ENCODE measurements at places on chromosomes 6 and 20. TPM values are rescaled to one million over a fixed set of nuclear protein-coding genes. Genes with fewer than 3 reads are reported as not detected.

GRCh38 chr6:126721581-126722160, 381.8 kb downstream of the CENPW start:
- DNase-seq: no peak
- H3K36me3 ChIP-seq: no peaks in the 10 kb centered on the region
- H3K27ac ChIP-seq: no peak overlapping the region
- no peak overlapping the region for H3K4me3 ChIP-seq
- no peaks in the 10 kb centered on the region for H3K4me1 ChIP-seq

DNA sequence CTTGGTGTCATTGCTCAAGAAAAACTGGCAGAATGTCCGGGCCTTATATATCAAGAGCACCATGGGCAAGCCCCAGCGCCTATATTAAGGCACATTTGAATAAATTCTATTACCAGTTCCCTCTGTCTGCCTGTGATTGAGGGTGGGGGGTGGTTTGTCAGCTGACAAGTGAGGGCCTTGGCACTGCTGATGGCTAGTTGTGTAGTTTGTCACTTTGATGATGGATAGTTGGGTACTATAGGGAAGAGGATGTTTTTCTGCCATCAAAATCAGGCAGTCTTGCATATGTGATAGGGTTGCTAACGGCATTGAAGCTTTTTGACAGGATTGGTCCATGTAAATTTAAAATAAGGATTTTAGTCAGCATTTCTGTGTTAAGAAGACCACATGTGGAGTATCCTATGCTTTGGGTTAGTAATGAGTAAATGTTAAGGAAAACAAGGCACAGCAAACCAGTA, 2.5 kb downstream of the RPL10A start:
- peak; percentile 64 for DNase-seq
- H3K36me3 ChIP-seq: peaks cover 68% of the 10 kb centered on the region
- H3K27me3 ChIP-seq: no peaks in the 10 kb centered on the region
- peak overlapping the region; percentile 98 for H3K27ac ChIP-seq

GRCh38 chr6:31900917-31901414, 920 bp downstream of the ZBTB12 start:
- peak overlapping the region; percentile 91 for H3K4me3 ChIP-seq
- peak; percentile 61 for DNase-seq
- H3K27ac ChIP-seq: peak overlapping the region; percentile 41
- H3K4me1 ChIP-seq: peaks cover 35% of the 10 kb centered on the region
- peaks cover 6% of the 10 kb centered on the region for H3K27me3 ChIP-seq
- peaks cover 6% of the 10 kb centered on the region for H3K36me3 ChIP-seq

Gene HDGFL1
- total RNA-seq: not detected

DNA sequence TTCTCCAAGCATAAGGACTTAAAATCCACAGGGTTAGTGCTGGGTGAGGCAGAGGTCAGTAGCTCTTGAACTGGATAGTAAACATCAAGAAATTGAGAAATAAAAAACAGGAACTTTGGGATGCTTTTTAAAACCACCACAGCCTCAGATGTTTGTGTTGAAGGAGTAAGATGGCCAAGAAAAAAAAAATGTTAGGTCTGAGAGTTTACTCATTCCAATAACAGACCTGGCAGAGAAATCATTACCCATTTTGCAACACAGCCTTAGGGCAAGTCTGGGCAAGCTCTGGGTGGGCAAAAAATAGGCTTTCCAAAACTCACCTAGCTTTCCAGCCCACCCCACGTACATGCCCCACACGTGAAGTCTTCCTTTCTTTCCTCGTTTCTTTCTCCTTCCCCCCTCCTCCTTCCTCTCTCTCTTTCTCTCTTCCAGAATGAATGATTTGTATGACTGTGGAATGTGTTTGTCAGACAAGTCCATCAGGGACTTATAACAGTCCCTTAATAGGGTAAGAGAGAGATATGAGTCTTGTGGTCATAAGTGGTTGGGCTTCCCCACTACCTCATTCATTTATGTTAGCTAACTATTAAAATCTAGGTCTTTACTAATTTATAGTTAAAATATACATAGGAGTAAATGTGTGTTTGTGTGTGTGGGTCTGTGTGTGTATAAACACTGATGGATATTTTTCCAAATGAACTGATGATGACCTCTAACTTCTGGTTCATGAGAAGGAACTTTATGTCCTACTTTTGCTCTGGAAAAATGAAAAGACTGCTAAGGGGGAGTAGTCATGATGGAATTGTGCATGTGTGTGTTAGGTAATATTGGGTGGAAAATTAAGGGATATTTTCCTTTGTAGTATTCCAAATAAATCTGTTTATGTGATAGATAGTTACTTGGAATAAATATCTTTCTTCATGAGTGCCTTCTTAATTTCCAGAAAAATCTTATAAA, 18.0 kb upstream of the DSE start:
- H3K27ac ChIP-seq: no peak overlapping the region
- DNase-seq: no peak
- no peaks in the 10 kb centered on the region for H3K4me1 ChIP-seq
- no peak overlapping the region for H3K4me3 ChIP-seq

Gene DUSP15
- not detected for total RNA-seq

Gene MAN1A1
- total RNA-seq: 43.7 TPM
